Activated T-helper 2 cell treated with anti-CD3 and anti-CD28 coated beads, Interferon-gamma antibody, Interleukin-2, Interleukin-4, amounts not matched to agents 10 μg/mL and 5 μg/mL and 100 μg/mL, durations not matched to agents 14 hours and 24 hours and 36 hours (primary cell): ENCODE measurements at places on chromosomes 5 and 9. TPM values are rescaled to one million over a fixed set of nuclear protein-coding genes. Genes with fewer than 3 reads are reported as not detected.

Gene AJM1
- total RNA-seq: 5.0 and 5.1 TPM in 2 replicates

Gene ERP44
- 21.5 and 22.0 TPM in 2 replicates for total RNA-seq

Gene NSG2
- total RNA-seq: not detected in 2 replicates

Gene HRH2
- total RNA-seq: 34.3 and 37.1 TPM in 2 replicates

Gene PFN3
- not detected in 2 replicates for total RNA-seq

Gene PPWD1
- 51.9 and 53.8 TPM in 2 replicates for total RNA-seq

Gene BTNL3
- total RNA-seq: not detected in 2 replicates

Gene PCDHA1
- total RNA-seq: 0.07 TPM in 1 of 2 replicates, not detected in the other

Gene ACOT12
- not detected in 2 replicates for total RNA-seq

Gene KDM4C
- total RNA-seq: 36.0 and 38.4 TPM in 2 replicates

Gene RCL1
- 34.5 and 36.3 TPM in 2 replicates for total RNA-seq

Gene EEIG1
- 43.8 and 53.3 TPM in 2 replicates for total RNA-seq

Gene SLC36A2
- total RNA-seq: not detected in 2 replicates

Gene SH2D3C
- total RNA-seq: 23.6 and 25.1 TPM in 2 replicates

Gene SPATA31E1
- total RNA-seq: not detected in 2 replicates

Gene CD74
- total RNA-seq: 445 and 452 TPM in 2 replicates

Gene MROH2B
- not detected in 2 replicates for total RNA-seq

Gene SLC34A1
- total RNA-seq: not detected in 2 replicates

Gene SERF1A
- 9.1 and 10.5 TPM in 2 replicates for total RNA-seq

Gene FOXD4L4
- total RNA-seq: 0.11 TPM in 1 of 2 replicates, not detected in the other

Gene MSX2
- not detected in 2 replicates for total RNA-seq

Gene TMEM215
- not detected in 2 replicates for total RNA-seq

Gene FAM200C
- total RNA-seq: 1.3 and 1.4 TPM in 2 replicates

Gene PDZD2
- total RNA-seq: 0.05 and 0.25 TPM in 2 replicates

Gene CDC26
- total RNA-seq: 50.2 and 51.2 TPM in 2 replicates

Gene OR1J2
- not detected in 2 replicates for total RNA-seq

Gene NRARP
- total RNA-seq: 9.3 and 11.2 TPM in 2 replicates

Gene CAVIN4
- 0.23 and 0.34 TPM in 2 replicates for total RNA-seq

Gene GZMA
- total RNA-seq: 95.1 and 96.9 TPM in 2 replicates

Gene ZNF608
- total RNA-seq: not detected in 2 replicates

Gene GALT
- total RNA-seq: 74.3 and 78.4 TPM in 2 replicates

Gene IL11RA
- total RNA-seq: 27.4 and 33.8 TPM in 2 replicates

Gene ADCY2
- not detected in 2 replicates for total RNA-seq

Gene NXNL2
- total RNA-seq: not detected in 2 replicates

Gene C9orf50
- not detected in 2 replicates for total RNA-seq

Gene PTCD2
- 14.7 and 16.8 TPM in 2 replicates for total RNA-seq

Gene BRD8
- total RNA-seq: 45.4 and 48.4 TPM in 2 replicates

Gene NR2F1
- not detected in 2 replicates for total RNA-seq

Gene FOXD4L6
- 0.18 TPM in 1 of 2 replicates, not detected in the other for total RNA-seq

Gene MYMK
- total RNA-seq: not detected in 2 replicates

Gene SHISAL2B
- not detected in 2 replicates for total RNA-seq

Gene DMGDH
- 0.37 and 0.41 TPM in 2 replicates for total RNA-seq

Gene FREM1
- not detected in 2 replicates for total RNA-seq

Gene DBH
- total RNA-seq: not detected in 2 replicates

Gene NUTM2G
- total RNA-seq: not detected in 2 replicates

Gene TLX3
- not detected in 2 replicates for total RNA-seq

Gene KIF4B
- 0.07 TPM in 1 of 2 replicates, not detected in the other for total RNA-seq
